ENCODE measurements at places on chromosomes 3 and 15. TPM values are rescaled to one million over a fixed set of nuclear protein-coding genes. Genes with fewer than 3 reads are reported as not detected.

Gene GCSAM
- total RNA-seq, result not detected

Gene SNTN
- not detected for total RNA-seq

Gene GRM7
- not detected for total RNA-seq

Gene CEMIP
- 3.0 TPM for total RNA-seq

Gene DUOXA2
- total RNA-seq, result not detected

Gene TRAK1
- 21.1 TPM for total RNA-seq

Gene CIDEC
- total RNA-seq, result 0.29 TPM

Gene TNFAIP8L3
- total RNA-seq, result 4.1 TPM

Gene SPATA12
- not detected for total RNA-seq

Gene ZNF860
- total RNA-seq, result 0.53 TPM

Gene PRSS50
- total RNA-seq, result not detected

Gene ALDH1L1
- 2.9 TPM for total RNA-seq

Gene EFCC1
- not detected for total RNA-seq

Gene MAPKAPK3
- total RNA-seq, result 21.4 TPM

Gene PAQR9
- not detected for total RNA-seq

Gene C3orf85
- total RNA-seq, result not detected

Gene CTXN2
- total RNA-seq, result not detected

Gene CXCR6
- not detected for total RNA-seq

Data from myometrial cell (primary cell).